CD4-positive, alpha-beta T cell treated with Interleukin-15 for 1 hour (primary cell): ENCODE measurements at places on chromosomes 16 and 17.
A peak's percentile ranks its signal among the peaks of the same experiment; 100 is the strongest.

DNA sequence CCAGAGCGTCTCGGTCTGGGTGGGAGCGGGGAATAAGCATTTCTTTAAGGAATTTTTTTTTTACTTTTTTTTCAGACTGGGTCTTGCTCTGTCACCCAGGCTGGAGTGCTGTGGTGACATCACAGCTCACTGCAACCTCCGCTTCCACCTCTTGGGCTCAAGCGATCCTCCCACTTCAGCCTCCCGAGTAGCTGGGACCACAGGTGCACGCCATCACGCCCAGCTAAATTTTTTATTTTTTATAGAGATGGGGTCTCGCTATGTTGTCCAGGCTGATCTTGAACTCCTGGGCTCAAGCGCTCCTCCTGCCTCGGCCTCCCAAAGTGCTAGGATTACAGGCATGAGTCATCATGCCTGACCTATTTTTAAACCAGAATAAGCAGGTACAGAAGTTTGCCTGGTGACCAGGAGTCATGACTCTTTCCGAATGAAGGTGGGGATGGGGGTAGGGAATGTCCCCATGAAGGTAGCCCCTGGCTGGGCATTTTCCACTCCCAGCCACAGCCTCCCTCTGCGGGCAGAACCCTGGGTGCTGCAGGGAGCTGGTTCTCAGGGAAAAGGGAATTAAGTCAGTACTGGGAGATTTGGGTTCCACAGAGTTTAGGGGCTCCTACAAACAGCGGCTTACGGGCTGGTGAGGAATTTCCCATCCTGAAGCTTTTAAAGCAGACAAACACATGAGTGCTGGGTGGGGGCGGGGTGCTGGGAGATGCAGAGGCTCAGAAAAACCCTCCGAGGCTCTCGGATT is 48.3 kb downstream of the TBC1D16 start:
- DNase-seq = no peak

DNA sequence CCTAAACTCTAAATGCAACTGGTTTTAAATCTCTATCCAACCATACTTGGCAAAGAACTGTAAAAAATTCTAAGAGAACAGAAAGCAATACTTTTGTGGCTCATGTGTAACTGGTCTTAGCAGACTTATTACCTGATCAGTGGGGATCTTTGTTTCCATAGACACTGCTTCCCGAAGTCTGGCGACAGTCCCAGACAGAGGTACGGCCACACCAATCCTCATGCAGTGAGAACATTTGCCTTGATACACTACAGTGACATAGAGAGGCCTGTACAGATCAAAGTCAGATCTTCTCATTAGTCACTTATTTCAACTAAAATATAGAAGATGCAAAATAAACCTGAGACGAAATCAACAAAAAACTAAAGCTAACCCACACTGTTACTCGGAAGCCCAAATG is 43.9 kb downstream of the USP31 start:
- no peak for DNase-seq

DNA sequence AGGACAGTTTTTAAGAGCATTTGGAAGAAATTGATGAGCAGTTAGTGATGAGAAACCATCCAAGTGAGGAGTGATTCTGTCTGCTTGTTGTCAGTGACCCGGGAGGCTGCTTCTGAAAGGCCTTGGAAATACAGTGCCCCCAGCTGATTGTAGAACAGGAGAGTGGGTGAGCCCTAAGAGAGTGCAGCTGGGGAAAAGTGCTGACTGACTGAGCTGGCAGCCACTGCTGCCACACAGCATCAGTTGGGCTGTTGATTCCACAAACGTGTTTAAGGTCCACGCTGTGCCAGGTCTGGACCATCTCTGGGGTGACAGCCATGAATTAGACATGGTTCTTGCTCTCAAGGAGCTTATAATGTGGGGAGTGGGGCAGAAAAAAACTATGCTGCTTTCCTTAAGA is 18.9 kb downstream of the NUP93 start:
- no peak for DNase-seq

DNA sequence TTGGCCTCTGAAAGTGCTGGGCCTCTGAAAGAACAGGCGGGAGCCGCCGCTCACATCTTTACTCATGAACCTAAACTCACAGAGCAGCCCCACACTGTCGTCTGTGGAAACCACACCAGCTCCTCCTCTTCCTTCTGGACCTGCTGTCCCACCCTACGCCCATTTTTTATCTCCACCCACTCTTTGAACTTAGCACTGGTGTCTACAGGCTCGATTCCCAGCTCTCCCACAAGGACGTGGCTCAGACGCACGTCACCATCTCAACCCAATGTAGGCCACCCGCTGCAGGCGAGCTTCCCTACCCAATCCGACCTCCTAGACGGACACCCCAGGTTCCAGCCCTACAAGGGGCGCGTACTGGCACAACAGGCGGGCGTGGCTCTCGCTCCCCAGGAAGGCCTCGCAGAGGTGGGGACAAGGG is 62.2 kb downstream of the NXN start:
- DNase-seq = no peak

DNA sequence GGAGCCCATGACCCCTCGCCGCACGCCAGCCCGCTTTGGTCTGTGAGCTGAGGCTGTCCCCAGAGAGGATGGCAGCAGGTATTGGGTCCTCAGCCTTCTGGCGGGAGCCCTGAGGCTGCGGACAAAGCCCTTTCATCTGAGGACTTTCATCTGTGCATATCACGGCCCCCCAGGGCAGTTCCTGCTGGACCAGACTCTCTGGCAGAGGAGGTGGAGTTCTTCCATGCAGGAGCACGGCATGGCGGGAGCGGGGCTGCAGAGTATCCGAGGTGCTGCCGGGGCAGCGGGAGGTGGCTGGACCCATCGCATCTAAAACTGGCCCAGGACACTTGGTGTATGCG is 18.8 kb downstream of the DHX38 start:
- DNase-seq = no peak

GRCh38 chr17:2452216-2452750 is 51.4 kb upstream of the MNT start:
- DNase-seq = no peak

GRCh38 chr17:70769956-70770355 is 600.6 kb downstream of the KCNJ2 start:
- no peak for DNase-seq

DNA sequence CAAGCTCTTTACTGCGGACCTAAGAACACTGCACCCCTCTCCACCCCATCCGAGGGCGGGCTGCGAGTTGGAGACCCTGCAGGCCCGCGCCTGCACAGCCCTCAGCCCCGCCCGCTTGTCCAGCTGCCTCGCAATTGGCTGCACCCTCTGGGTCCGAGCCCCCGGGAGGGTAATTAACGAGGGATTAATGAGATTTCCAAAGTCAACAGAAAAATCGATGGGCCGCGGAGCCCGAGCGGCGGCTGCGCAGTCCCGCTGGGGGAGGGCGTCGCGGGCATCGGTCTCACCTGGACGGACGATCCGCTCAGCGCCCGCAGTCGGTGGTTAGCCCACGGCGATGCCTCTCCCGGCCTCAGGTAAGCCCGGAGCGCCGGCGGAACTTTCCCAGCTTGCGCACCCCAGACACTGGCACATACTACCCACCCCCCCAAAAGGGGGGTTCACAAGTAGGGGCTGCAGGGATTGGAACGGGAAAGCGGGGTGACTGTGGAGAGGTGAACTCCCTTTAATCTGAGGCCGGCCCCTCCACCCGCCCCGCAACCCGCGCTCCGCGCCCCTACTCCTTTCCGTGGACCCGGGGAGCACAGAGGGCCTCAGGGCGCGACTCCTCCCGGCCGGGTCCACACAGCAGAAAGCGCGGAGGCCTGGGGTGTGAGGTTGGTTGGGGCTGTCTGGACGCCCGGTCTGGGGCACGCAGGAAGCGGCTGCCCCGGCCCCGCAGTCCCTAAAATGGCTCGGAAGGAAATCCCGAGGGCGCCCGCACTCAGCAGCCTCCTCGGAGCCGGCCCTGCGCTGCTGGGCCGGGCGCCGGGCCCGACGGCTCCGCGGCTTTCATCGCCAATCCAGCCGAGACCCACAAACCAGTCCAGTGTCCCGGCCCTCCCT is at the start of gene OTOP3:
Gene OTOP3 (plus strand): TSS at position 314 of the 885 bp plus-strand sequence. CDS start 24 bp downstream, at position 338.
- DNase-seq = no peak

DNA sequence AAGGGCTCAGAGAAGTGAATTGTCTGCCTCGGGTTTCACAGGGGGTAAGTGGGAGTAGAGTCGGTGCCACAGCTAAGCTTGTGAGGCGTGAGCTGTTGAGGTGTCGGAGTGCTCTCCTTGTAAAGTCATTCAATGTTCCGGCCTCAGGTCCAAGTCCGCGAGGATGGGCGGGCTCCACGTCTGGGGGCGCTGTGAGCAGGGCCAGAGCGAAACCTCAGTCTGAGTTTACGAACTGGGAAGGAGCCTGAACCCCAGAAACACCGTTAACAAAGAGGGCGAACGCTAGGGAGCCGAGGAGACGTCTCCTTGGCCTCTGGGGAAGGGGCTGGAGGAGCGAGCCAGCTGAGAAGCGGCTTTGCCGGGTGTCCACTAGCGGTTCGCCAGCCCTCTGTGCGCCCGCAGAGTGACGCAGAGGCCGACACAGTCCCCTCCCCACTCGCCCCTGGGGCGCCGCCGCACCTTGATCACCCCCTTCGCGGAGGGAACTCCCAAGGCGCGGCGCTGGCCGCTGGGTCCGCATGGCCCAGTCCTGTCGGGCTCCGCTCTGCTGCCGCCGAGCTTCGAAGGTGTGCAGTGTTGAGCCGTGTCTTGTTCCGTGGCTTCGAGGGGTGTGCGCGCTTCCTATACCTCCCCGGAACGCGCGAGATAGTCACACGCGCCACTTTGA is 4.9 kb downstream of the IRX3 start:
- no peak for DNase-seq

DNA sequence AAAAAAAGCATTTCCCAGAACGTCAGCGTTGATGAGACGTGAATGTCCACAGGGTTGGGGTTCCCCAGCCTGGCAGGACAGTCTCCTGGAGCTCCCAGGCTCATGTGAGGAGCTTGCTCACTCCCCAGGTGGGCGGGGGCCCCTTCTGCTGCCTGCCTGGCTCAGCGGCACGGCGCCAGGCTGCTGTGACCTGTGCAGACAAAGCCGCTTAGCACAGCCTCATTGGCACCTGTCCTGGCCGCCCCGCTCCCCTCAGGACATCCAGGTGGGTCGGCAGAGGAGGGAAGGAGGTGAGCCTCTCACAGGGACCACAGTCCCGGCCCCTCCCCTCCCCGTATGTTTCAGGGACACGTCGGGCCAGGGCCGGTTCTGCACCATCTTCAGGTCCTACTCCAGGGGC is 12.9 kb upstream of the WFIKKN1 start:
- no peak for DNase-seq

DNA sequence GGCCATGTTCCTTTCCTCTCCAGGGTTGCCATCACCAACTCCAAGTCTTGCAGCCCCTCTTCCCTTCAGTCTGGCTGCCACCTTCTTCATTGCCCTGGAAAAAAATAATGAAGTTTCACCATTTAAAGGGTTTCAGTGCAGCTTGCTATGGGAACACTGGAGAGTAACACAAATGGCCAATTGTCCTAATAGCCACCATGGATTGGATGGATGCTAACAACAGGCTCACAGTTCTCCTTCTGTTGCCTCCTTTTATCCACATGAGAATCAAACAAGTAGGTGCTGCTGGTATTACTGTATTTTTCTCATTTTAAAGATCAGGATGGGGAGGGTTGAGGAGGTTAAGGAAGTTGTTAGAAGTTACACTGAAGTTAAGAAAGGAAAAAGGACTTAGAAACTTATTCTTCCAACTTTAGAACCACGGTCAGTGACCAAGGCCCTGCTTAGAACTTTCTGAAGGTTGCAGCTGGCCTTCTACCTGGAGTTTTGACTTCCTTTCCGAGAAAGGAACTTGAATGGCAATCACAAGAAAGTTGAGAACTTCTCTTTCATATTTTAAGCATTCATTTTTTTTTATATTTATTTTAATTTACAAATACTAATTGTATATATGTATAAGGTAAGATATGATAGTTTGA is 198.0 kb upstream of the MAF start:
- no peak for DNase-seq

DNA sequence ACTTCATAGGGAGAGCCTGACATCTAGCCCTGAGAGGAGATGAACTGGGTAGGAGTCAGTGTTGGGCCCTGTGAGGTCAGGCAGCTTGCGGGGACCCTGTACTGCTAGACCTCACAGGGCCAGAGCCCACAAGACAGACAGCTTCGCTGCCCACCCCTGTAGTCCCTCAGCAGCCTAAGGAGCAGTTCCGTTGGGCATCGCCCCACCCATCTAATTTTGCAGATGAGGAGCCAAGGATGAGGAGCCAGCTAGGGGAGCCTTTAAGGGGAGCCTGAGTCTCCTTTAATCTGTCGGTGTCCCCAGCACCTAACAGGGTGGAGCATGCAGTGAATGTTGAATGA is 755 bp upstream of the TUFM start:
- peak; percentile 15 for DNase-seq

GRCh38 chr16:71658771-71659170 is 32.8 kb downstream of the MARVELD3 start:
- no peak for DNase-seq

DNA sequence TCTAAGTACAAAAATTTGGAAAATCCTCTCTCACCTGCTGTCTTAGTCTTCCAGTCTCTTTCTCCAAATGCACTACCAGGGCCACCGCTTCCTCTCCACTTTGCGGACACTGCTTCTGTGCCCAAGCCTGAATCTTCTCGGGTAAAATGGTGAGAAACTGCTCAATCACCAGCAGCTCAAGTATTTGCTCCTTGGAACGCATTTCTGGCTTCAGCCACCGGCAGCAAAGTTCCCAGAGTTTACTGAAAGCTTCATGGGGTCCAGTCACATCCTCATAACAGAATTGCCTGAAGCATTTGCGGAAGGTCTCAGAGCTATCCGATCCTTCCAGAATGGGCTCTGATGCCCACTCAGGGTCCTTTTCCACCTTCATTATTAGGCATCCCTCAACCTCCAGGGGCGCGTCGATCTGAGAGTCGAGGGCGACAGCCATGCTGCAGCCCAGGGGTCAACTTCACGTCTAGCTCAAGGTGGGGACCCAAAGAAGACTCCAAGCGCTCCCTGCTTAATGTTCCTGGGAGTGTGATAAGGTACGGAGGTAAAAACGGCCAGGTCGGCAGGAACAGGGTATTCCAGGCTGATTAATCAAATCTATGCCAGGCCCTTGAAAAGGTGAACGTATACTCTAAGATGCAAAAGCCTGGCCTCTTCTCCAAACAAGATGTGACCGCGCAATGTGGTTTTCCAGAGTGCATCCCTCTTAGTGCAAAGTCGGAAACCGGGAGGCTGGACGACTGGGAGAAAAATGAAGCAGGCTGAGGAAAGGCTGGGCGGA is 763 bp downstream of the ZKSCAN2 start:
- DNase-seq = no peak
